ENCODE measurements at places on chromosomes 16 and 17. TPM values are rescaled to one million over a fixed set of nuclear protein-coding genes. Genes with fewer than 3 reads are reported as not detected.
A peak's percentile ranks its signal among the peaks of the same experiment; 100 is the strongest.

SLFN12 gene
- total RNA-seq = 3.5 TPM

LDAF1 gene
- 1.8 TPM for total RNA-seq

CMTM2 gene
- total RNA-seq = 0.50 TPM

RNF222 gene
- total RNA-seq = not detected

NOG gene
- 0.37 TPM for total RNA-seq

GPR179 gene
- 0.05 TPM for total RNA-seq

DNA sequence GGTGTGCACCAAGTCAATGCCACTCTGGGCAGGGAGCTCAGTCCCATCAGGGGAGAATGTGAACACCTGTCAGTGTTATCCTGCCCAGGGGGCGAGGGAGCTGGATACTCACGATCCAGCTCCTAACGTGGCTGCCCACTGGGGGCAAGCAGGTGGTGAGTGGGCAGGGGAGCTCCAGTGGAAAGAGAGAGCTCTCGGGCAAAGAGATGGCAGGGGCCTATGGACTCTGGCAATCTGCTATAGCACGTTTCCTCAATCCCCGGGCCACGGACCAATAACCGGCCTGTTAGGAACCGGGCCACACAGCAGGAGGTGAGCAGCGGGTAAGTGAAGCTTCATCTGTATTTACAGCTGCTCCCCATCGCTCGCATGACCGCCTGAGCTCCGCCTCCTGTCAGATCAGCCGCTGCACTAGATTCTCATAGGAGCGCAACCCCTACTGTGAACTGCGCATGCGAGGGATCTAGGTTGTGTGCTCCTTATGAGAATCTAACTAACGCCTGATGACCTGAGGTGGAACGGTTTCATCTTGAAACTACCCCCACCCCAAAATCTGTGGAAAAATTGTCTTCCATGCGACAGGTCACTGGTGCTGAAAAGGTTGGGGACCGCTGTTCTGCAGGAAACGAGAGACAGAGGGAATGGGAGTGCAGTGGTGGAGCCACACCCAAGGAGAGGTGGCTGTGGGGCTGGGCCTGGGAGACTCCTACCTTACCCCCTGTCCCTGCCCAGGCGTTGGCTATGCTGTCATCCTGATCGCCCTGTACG lies 15.6 kb downstream of the SLC6A2 start:
- H3K4me3 ChIP-seq = no peak overlapping the region
- H3K4me1 ChIP-seq = no peaks in the 10 kb centered on the region
- DNase-seq = no peak
- H3K27ac ChIP-seq = no peak overlapping the region
- no peaks in the 10 kb centered on the region for H3K36me3 ChIP-seq

GRCh38 chr17:83193336-83194185 lies 114.2 kb downstream of the METRNL start:
- no peak overlapping the region for H3K27ac ChIP-seq
- DNase-seq = no peak
- H3K4me3 ChIP-seq = no peak overlapping the region
- no peaks in the 10 kb centered on the region for H3K27me3 ChIP-seq

- H3K27ac ChIP-seq = no peak overlapping the region
- no peaks in the 10 kb centered on the region for H3K27me3 ChIP-seq
- no peaks in the 10 kb centered on the region for H3K4me1 ChIP-seq
Observed at GRCh38 chr16:27445502-27446175, 43.7 kb downstream of the IL21R start.

GRCh38 chr17:72510351-72511016 lies 389.7 kb downstream of the SOX9 start:
- no peaks in the 10 kb centered on the region for H3K36me3 ChIP-seq
- no peaks in the 10 kb centered on the region for H3K4me1 ChIP-seq
- H3K27ac ChIP-seq = no peak overlapping the region
- no peak overlapping the region for H3K4me3 ChIP-seq
- H3K27me3 ChIP-seq = no peaks in the 10 kb centered on the region

DNA sequence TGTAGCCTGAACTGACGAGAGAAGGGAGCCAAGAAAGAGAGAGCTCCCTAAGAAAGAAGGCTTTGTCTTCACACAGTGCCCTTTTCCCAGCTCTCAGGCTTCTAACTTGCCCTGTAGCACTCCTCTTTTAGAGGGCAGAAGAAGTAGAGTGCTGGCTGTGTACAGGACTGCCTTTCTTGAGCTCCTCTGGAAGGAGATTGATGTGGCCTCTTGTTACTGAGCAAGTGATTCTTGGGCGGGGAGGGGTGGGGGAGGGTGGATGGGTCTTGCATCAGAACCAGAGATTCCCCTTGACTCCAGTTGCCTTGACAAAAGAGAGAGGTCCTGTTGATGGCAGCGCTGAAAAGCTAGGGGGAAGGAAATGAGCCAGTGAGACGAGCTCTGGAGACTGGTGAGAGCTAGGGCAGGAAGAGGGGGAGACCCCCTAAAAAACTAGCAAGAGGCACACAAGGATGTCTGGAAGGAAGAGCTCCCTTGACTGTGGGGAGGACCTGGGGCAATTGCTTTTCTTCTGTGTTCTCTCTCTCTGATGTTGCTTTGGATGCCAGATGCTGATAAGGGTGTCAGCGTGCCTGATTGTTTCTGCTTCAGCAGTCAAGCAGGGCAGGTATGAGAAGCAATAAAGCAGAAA lies 18.4 kb downstream of the GPR179 start:
- H3K36me3 ChIP-seq = peaks cover 14% of the 10 kb centered on the region
- H3K4me3 ChIP-seq = no peak overlapping the region
- H3K27ac ChIP-seq = no peak overlapping the region
- H3K4me1 ChIP-seq = no peaks in the 10 kb centered on the region
- H3K27me3 ChIP-seq = no peaks in the 10 kb centered on the region

DNA sequence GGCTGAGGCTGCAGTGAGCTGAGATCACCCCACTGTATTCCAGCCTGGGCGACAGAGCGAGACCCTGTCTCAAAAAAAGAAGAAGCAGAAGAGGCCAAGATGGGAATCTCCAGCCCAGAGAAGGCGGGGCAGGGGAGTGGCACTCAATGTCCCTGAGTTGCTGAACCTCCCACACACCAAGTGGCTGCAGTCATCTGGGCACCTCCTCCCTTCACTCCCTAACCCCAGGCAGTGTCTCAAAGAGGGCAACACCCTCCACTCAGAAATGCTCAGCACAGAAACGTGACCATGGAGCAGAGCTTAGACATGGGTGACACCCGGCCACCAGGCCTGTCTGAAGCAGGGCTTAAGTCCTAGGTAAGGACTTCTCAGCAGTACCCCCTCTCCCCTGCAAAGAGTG lies 36.3 kb upstream of the BCAR1 start:
- no peak overlapping the region for H3K27ac ChIP-seq
- peaks cover 3% of the 10 kb centered on the region for H3K4me1 ChIP-seq
- DNase-seq = no peak
- H3K36me3 ChIP-seq = peaks cover 3% of the 10 kb centered on the region
- no peak overlapping the region for H3K4me3 ChIP-seq
- H3K27me3 ChIP-seq = no peaks in the 10 kb centered on the region

DNA sequence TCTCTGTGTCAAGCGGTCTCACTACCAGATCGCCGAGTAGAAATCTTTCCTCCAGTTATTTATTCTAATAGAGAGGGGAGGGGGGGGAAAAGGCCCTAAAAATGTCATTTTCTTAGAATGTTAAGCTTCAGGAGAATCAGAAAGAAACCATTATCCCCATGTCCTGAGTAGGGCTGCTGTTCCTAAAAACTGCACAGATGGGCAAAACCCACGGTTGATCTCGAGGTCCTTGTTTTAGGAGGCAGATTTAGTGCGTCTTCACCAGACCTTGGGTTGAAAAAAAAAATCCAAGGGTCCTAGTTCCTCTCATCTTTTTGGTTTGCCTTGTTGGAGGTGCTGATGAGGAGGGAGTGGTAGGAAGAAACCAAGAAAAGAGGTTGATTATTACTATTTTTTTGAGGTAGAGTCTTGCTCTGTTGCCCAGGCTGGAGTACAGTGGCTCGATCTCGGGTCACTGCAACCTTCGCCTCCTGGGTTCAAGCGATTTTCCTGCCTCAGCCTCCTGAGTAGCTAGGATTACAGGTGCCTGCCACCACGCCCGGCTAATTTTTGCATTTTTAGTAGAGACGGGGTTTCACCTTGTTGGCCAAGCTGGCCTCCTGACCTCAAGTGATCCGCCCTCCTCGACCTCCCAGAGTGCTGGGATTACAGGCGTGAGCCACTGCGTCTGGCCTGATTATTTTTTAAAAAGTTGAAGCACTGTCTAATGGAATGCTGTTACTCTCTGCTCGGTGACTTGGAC lies 1.4 kb downstream of the CBFB start:
- peaks cover 8% of the 10 kb centered on the region for H3K4me1 ChIP-seq
- H3K27ac ChIP-seq = peak overlapping the region; percentile 96
- H3K36me3 ChIP-seq = no peaks in the 10 kb centered on the region
- peak overlapping the region; percentile 97 for H3K4me3 ChIP-seq
- no peak for DNase-seq
- no peaks in the 10 kb centered on the region for H3K27me3 ChIP-seq

- peak overlapping the region; percentile 72 for H3K27ac ChIP-seq
- H3K27me3 ChIP-seq = no peaks in the 10 kb centered on the region
- peaks cover 6% of the 10 kb centered on the region for H3K36me3 ChIP-seq
- H3K4me1 ChIP-seq = peaks cover 21% of the 10 kb centered on the region
- no peak overlapping the region for H3K4me3 ChIP-seq
- DNase-seq = no peak
Observed at GRCh38 chr17:29573558-29573869, 5.0 kb downstream of the TP53I13 start.

- DNase-seq = no peak
- no peaks in the 10 kb centered on the region for H3K36me3 ChIP-seq
- H3K4me1 ChIP-seq = peaks cover 10% of the 10 kb centered on the region
- H3K27me3 ChIP-seq = no peaks in the 10 kb centered on the region
Observed at GRCh38 chr17:58997756-58998553, 108.7 kb downstream of the TRIM37 start.

- peak; percentile 95 for DNase-seq
- no peaks in the 10 kb centered on the region for H3K27me3 ChIP-seq
- H3K27ac ChIP-seq = peak overlapping the region; percentile 84
- H3K36me3 ChIP-seq = peaks cover 8% of the 10 kb centered on the region
Observed at GRCh38 chr16:637081-638018, 1.2 kb upstream of the METTL26 start.

DNA sequence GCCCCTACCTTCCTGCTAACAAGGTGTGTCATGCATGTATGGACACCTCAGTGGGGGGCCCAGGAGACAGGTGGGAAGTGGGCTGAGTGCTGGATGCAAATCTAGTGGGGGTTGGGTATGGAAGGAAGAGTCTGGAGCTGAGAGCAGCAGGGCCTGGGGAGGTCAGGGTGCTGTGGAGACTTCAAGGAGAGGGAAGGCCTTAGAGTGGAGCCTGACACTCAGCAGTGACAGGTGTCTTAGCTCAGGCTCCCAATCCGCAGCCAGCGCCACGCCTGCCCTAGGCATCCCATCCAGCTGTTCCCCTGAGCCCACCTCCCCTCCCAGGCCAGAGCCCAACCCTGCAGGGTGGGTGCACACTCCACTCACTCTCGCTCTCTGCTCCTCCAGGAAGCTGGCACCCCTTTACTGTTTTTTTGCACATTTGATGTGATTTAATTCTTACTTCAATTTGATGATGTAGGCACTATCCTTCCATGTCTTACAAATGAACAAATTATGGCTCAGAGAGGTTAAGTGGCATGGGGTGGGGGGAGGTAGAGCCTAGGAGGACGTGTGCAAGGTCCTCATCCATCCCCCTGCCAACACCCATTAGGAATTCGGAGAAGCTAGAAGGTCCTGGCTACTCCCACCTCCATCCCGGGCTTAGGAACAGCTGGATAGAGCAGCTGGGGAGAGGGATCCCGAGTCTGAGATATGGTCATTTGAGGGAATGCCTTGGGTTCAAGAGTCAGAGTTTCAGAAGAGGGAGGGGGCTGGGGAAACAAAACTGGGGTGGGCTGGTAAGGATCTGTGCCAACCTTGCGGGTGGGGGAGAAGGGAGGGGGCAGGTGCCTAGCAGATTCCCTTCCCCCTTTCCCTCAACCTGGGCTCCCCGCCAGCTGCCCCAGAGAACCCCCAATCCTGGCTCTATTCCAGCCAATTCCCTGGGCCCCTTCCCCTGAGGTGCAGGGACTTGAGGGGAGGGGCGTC lies 2.1 kb downstream of the FAM171A2 start:
- no peaks in the 10 kb centered on the region for H3K36me3 ChIP-seq
- H3K27ac ChIP-seq = no peak overlapping the region
- no peak overlapping the region for H3K4me3 ChIP-seq
- H3K27me3 ChIP-seq = no peaks in the 10 kb centered on the region
- no peak for DNase-seq

DNA sequence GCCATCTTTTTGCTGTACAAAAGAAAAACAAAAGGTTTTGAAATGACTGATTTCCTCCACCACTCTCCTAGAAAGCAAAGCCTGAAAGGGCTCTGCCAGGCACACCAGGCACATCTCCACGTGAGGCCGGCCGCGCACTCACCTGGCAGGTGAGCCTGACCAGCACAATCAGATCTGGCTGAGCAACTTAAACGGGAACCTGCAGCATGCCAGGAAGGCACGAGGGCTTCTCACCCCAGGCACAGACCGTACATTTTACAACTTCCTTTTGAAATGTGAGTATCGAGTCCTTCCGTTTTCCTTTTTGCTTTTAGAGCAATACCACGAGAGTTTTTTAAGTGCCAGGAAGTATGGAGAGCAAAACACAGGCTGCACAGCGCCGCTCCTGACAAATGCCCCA lies 22.5 kb downstream of the SLC38A10 start:
- H3K27ac ChIP-seq = no peak overlapping the region
- H3K4me1 ChIP-seq = no peaks in the 10 kb centered on the region
- H3K4me3 ChIP-seq = no peak overlapping the region
- DNase-seq = no peak
- H3K36me3 ChIP-seq = peaks cover 83% of the 10 kb centered on the region
- no peaks in the 10 kb centered on the region for H3K27me3 ChIP-seq

DNA sequence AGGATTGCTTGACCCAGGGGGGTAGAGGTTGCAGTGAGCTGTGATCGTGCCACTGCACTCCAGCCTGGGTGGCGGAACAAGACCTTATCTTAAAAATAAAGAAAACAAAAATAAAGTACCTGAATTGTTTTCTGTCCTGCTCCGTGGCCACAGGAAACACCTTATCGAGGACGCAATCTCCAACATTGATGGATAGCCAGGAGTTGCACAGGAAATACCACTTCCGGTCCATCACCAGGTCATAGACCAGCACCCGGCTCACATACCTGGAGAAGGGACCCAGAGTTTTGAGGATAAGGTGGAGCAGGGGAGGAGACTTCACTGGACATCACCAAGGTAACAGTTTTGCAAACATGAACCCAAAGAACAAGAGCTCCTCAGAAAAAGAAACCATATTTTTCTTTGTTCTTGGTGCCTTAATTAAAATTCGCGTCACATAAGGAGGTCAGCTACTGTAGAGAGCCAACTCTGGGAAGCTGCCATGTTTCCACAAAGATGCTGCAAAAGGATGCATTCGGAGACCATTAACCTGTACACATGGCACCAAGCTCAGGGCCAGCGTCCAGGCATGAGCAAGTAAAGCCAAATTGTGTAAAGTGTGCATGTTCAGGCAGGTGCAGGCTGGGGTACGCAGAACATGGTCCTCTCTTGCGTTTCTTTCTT lies 55.6 kb upstream of the GCSH start:
- H3K36me3 ChIP-seq = no peaks in the 10 kb centered on the region
- H3K27ac ChIP-seq = no peak overlapping the region
- DNase-seq = no peak
- no peaks in the 10 kb centered on the region for H3K27me3 ChIP-seq
- no peaks in the 10 kb centered on the region for H3K4me1 ChIP-seq
- no peak overlapping the region for H3K4me3 ChIP-seq
